ENCODE measurements at places on chromosomes 3 and 15.

- peak; percentile 17 for DNase-seq
These were observed 135.7 kb upstream of the RAD18 start for GRCh38 chr3:9098716-9099675.

DNA sequence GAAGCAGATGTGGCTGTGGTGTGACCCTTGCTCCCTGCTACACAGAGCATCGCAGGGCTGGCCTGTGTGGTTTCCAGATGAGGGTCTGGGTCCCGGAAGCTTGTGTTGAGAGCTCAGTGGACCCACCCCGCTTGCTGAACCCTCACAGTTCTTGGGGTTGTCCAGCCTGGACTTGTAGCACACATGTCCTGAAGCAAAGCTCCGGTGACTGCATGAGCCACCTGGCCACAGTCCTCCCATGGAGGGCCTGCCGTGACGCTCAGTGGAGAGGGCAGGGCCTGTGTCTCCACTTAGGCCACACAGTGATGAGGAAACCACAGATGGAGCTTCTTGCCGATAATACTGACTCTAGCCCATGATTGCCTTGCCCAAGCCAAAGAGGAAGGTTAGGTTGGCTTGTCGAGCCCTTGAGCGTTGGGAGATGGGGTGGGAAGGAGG lies 62.6 kb downstream of the RGMA start:
- DNase-seq = no peak

DNA sequence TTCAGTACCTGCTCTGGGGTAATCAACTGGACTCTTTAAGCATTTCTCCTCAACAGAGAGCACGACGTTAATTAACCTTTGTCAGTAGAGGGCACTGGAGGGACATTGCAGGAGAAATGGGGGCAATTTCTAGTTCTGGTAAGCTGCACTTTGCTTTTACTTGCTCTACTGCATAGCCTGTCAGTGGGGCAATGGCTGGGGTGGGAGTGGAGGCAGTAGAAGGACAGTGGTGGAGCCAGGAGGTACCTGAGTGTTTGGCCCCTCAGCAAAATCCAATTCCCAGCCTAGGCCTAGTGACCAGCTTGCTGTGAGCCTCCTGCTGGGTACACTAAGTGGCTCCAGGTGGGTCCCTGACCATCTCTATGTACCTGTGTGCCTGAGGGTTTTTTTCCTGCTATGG lies 18.3 kb upstream of the MED12L start:
- DNase-seq = peak; percentile 37

DNA sequence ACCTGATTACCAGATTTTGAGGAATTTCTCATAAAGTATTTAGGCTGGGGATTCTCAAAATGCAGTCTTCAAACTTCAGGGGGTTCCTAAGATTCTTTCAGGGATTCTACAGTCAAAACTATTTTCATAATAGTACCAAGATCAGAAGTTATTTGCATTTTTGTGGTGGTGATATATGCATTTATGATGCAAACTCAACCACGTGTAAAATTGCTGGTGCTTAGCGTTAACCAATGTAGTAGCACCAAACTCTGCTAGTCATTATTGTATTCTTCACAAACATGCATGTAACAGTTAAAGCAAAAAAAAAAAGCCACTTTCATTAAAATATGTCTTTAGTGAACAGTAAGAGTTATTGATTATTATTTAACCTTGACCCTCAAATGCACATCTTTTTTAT lies 274.9 kb upstream of the DNAJC19 start:
- DNase-seq = no peak

GRCh38 chr3:171876680-171877147 lies 33.6 kb downstream of the TMEM212 start:
- DNase-seq = no peak

- peak; percentile 81 for DNase-seq
These were observed 19.5 kb upstream of the COMMD2 start for GRCh38 chr3:149771652-149772271.

- DNase-seq = peak; percentile 10
These were observed 119.6 kb downstream of the FMN1 start for GRCh38 chr15:33074942-33075341.

GRCh38 chr15:59818336-59818735 lies 129.2 kb upstream of the BNIP2 start:
- peak; percentile 56 for DNase-seq

DNA sequence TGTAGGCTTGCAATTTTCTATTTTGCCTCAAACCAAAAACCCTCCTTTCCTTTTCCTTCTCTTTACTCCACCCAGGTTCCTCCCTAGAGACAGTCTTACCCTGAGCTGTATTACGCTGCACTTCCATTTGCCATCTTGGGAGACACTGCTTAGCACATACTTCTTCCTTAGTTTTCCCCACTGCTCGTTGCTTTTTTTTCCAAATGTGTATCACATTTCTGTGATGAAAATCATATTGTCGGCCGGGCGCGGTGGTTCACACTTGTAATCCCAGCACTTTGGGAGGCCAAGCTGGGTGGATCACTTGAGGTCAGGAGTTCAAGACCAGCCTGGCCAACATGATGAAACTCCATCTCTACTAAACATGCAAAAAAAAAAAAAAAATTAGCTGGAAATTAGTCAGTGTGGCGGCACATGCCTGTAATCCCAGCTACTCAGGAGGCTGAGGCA lies 29.5 kb downstream of the POPDC2 start:
- no peak for DNase-seq

DNA sequence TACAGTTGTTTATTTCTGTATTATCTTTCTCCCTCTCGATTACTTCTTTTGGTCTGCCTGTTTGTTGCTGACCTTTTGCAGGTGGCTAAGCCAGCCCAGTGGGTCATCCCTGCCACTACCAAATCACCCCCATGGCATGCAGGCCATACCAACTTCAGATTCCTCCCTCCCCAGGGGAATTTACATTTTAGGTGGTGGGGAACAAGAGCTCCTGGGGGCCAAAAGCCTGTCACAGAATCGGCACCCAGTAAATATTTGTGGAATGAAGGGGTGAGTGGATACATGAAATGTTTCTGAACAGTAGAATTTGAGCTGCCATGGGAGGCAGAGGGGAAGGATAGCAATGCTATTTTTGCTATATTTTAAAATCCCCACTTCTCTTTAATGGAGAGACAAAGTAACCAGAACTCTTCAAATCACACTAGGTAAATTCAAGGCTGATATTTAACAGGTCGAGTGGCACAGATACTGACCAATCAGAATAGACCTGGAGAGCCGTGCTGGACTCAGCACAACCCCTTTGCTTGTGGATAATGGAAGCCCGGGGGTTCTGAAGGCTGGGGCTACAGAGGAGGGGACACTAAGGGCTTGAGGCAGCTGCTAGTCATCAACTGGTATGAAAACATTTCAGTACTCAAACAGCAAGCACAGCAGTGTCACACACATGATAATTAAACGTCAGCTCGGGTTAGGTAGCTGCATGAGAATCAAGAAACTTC lies 54.3 kb upstream of the SMAD3 start:
- no peak for DNase-seq

GRCh38 chr15:99138491-99138982 lies 33.7 kb downstream of the SYNM start:
- DNase-seq = no peak

- no peak for DNase-seq
These were observed 274.0 kb upstream of the TGFBR2 start for GRCh38 chr3:30332196-30333021.

GRCh38 chr15:65305150-65305758 lies 777 bp downstream of the RNU5B-1 start:
- DNase-seq = no peak

DNA sequence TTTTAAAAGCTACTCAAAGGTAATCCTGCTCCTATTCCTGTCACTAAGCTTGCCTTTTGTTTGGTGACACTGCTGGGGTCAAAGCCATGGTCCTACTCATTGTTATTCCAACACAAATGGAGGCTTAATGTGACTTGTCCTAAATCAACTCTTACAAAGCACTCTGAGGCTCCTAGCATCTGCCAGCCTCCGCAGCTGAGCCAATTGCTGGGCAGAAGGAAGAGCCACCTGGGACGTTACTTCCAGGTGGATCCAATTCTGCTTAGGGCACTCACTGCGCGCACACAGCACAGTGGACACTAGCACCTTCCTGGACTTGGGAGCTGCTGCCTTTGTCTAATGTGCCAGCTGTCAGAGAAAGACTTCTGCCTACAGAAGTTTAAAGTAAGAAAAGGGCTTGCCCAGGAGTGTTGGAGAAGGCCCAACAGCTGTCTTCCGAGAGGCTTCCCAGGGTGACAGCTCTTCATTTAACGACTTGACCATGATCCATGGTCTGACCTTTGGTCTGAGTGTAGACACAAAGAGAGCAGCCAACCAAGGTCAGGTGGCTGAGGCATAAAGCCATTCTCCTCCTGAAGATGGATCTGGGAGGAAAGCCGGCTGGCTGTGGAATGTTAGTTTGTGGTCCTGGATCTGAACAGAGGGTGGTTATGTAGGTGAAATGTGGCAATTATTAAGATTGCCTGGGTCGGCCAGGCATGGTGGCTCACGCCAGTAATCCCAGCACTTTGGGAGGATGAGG lies 102.2 kb downstream of the AQP9 start:
- peak; percentile 45 for DNase-seq

DNA sequence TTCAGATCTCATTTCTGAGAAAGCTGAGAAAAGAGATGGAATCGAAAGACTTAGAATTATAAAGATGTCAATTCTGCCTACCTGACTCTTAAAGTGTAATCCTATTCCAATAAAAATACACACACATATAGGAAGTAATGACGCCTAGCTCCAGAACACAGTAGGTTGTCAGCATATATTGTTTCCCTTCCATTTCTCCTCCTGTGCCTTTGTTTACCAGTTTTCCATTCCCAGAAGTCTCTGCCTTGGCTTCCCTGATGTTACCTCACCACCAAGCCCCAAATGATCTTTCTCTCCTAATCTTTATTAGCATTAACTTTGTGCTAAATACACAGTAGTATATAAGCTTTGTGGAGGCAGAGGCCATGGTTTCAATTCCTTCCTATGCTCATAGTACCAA lies 40.0 kb downstream of the TM4SF4 start:
- no peak for DNase-seq

DNA sequence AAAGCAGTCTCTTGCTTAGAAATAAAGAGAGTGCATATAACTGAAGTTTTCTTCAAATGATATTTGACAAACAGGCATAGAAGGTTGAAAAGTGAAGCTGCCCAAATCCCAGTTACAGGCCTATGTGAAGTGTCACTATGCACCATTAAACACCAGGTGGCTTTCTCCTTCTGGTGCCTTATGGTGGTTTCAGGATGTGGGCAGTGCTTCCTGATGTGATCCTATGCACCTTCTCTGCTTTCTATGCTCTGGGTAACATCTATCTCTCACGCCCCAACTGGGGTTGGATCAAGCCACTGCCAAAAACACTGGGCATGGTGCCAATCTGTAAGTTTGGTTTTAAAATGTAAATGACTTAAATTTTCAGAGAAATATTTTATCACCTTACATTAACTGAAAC lies 744.7 kb downstream of the TUSC7 start:
- DNase-seq = peak; percentile 42

- DNase-seq = peak; percentile 31
These were observed 20.2 kb downstream of the CPOX start for GRCh38 chr3:98573181-98573728.

DNA sequence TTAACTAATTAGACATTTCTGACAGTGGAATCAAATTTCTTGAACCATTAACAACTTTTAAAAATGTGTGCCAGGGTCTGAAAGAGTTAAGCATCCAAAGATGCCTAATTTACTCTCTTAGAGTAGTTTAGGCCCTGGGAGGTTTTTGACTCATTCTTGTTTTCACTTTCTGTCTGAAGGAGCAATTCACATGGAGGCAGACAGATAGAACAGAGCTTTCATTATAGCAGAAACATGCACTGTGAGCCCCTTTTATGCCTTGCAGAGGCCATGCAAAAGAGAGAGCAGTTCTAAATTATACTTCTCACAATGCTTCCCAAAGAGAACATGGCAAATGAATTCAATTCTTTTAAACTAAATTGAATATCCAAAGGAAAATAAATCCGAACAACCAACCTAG lies 554.8 kb downstream of the MFSD1 start:
- DNase-seq = no peak

- no peak for DNase-seq
These were observed 365.8 kb downstream of the FOXP1 start for GRCh38 chr3:71217640-71218222.

GRCh38 chr3:130537673-130538304 lies 20.8 kb downstream of the COL6A6 start:
- DNase-seq = no peak

- DNase-seq = peak; percentile 90
These were observed 34.4 kb downstream of the PAQR9 start for GRCh38 chr3:142929109-142929508.

- no peak for DNase-seq
These were observed 30.5 kb upstream of the TIPARP start for GRCh38 chr3:156643729-156644389.

DNA sequence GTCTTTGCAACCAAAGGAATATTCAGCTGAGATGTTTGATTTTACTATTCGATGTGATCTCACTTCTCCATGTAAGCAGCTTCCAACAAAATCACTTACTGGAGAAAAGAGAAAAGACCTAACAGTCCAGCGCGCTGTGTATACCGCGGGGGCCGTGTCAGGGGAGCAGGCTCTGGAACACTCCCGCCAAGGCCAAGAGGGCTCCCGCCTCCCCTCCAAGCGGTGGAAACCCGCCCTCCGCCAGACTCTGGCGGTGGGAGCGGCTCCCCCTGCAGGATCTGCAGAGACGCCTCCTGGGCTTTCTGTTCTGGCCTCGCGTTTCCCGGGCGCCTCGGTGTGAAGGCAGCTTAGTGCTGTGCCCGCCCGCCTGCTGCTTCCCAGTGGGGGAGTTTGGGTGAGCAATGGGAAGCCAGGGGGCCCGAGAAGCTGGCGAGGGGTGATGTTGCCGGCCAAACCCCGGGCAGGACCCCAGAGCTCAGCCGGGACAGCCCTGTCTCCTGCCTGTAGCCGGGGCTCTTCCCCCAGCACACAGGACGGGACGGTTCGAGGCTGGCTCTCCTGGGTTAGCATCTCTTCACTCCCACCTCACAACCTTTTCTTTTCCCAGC lies 36.3 kb downstream of the CHST14 start:
- DNase-seq = peak; percentile 94

DNA sequence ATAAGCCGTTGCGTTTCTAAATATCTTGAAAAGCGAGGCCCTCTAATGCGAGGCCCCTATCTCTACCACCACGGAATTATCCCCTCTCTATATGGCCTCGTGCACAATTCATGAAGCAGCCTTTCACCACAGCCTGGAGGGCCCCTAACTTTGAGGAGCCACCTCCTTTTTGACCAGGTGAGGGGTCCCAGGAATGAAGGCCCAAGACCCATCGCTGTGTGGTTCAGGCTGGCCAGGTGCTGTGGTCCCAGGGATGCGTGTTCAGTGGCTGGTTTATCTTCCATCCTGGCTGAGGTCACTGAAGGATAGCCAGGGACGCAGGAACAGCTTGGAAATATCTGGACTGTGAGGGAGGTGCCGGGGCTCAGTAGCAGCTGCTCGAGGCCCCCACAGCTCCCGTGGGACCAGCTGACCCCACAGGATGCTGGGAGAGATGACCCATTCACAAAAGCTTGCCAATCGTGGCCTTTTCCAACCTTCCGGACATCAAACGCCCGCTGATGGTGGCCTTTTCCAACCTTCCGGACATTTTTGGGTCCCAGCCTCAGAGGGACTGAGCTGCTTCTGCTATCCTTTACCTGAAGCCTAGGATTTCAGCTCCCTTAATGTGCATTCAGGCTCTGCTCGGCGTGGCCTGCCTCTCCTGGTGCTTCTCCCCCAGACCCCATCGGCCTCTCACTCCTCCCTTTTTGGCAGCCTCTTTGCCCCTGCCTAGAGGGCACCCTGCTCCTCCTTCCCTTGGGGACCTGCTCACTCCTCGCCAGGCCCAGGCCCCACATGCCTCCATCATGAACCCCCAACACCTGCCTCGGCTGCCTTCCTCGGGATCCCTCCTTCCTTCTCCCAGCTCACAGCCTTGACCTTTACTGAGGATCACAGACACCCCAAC lies 140.9 kb downstream of the CHSY1 start:
- DNase-seq = no peak

GRCh38 chr3:58062472-58062871 lies 54.2 kb downstream of the FLNB start:
- no peak for DNase-seq
